ENCODE measurements at places on chromosomes 12 and 14. TPM values are rescaled to one million over a fixed set of nuclear protein-coding genes. Genes with fewer than 3 reads are reported as not detected.
A peak's percentile ranks its signal among the peaks of the same experiment; 100 is the strongest.

DNA sequence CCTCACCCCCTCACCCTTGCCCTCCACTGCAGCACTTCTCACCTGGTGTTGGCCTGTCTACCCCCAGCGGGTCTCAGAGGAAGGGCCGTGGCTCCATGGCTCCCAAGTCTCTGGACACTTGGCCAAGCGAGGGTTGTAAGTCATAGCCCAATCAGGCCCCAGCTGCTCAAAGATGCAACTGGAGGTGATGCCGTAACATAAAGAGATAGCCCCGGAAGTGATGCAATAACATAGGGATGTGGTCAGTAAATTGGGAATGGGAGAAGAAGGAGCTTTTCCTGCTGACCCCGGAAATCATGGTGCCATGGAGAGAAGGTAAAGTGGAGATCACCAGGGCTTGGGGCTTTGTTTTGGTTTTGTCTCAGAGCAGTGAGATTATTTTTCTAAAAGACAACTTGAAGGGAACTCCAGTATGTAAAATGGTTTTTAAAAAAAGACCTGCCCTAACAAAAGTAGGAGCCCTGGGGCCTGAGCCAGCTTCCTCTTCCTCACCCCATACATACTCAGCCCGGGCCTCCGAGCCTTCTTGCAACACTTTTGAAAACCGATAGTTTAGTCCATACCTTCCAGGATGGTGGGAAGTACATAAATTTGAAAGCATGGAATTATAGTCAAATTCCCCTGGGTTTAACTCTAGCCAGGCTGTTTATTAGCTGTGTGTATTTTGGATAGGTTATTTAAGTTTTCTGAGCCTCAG lies 212.5 kb downstream of the CRADD start:
- no peaks in the 10 kb centered on the region for H3K4me1 ChIP-seq
- no peaks in the 10 kb centered on the region for H3K36me3 ChIP-seq
- no peak overlapping the region for H3K4me3 ChIP-seq
- no peak for DNase-seq

DNA sequence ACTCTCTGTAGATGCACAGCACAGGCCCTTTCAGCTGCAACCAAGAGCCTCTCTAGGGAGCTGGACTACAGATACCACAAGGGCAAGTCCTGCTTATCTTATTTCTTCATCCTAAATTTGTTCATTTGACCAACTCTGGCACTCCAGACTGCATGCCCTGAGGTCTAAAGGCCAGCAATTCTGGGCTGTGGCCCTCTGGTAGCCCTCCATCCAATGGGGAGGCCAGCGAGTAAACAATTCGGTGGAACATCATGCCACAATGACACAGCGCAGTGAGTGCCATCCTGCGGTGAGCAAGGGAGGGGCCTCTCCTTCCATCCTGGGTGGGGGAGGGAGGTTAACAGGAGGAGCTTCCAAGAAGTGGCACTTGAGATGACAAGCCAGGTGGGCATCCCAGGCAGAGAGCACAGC lies 652 bp upstream of the SELPLG start:
- H3K27me3 ChIP-seq: no peaks in the 10 kb centered on the region
- peak overlapping the region; percentile 92 for H3K4me3 ChIP-seq
- H3K36me3 ChIP-seq: peaks cover 5% of the 10 kb centered on the region
- peaks cover 58% of the 10 kb centered on the region for H3K4me1 ChIP-seq

The LRTM2 gene
- not detected for polyA plus RNA-seq

DNA sequence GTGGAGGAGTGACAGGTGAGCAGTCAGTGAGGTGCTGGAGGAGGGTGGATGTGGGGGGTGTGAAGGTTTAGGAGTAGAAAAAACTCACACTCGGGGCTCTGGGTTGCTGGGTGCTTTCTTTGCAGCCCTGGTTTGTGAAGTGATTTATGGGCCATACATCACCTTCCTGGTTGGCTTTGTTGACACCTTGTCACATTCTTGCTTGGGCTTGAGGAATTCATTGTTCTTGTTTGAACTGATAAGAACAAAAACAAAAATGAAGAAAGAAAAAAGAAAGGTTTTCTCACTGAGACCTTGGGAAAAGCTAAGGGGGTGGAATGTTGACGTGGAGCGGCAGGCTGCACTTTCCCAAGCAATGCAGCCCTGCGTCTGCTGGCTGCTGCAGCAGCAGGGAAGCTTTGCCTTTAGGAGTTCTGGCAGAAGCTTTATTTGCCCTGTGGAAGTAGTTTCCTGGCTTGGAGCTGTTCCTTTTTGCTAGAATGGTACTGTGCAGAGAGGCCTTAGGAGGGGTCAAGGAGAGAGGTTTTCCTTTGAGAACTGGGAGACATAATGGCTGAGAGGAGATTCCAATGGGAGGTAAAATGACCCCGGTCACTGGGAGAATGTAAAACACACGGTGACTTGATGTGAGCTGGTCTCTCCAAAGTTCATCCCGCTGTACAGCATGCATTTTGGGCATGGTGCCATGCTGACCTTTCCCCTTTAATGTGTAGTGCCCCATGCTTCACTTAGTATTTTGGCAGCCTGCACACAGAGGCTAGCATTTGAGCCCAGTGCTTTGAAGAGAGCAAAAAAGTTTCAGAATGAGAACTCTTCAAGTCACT lies 52.8 kb downstream of the HMGA2 start:
- H3K4me3 ChIP-seq: no peak overlapping the region
- H3K27ac ChIP-seq: no peak overlapping the region
- no peaks in the 10 kb centered on the region for H3K27me3 ChIP-seq
- no peaks in the 10 kb centered on the region for H3K36me3 ChIP-seq
- no peaks in the 10 kb centered on the region for H3K4me1 ChIP-seq

- no peak overlapping the region for H3K27ac ChIP-seq
- H3K27me3 ChIP-seq: peaks cover 24% of the 10 kb centered on the region
- H3K4me1 ChIP-seq: peaks cover 23% of the 10 kb centered on the region
- DNase-seq: no peak
- H3K36me3 ChIP-seq: no peaks in the 10 kb centered on the region
Measured at GRCh38 chr14:60634153-60634552, 15.1 kb downstream of the SIX1 start.

The PA2G4 gene
- polyA plus RNA-seq: 223 TPM

- no peaks in the 10 kb centered on the region for H3K4me1 ChIP-seq
- no peak overlapping the region for H3K4me3 ChIP-seq
- H3K27ac ChIP-seq: no peak overlapping the region
- no peaks in the 10 kb centered on the region for H3K36me3 ChIP-seq
- H3K27me3 ChIP-seq: no peaks in the 10 kb centered on the region
Measured at GRCh38 chr14:61628016-61628725, 67.1 kb upstream of the HIF1A start.

The NELL2 gene
- polyA plus RNA-seq: 126 TPM

GRCh38 chr12:22242726-22243125 lies 91.8 kb downstream of the ST8SIA1 start:
- H3K4me1 ChIP-seq: no peaks in the 10 kb centered on the region
- no peaks in the 10 kb centered on the region for H3K27me3 ChIP-seq
- DNase-seq: no peak
- H3K36me3 ChIP-seq: no peaks in the 10 kb centered on the region

- DNase-seq: no peak
- H3K4me3 ChIP-seq: no peak overlapping the region
- H3K4me1 ChIP-seq: no peaks in the 10 kb centered on the region
- H3K27me3 ChIP-seq: no peaks in the 10 kb centered on the region
- H3K36me3 ChIP-seq: no peaks in the 10 kb centered on the region
- no peak overlapping the region for H3K27ac ChIP-seq
Measured at GRCh38 chr14:97571866-97572555, 774.8 kb downstream of the VRK1 start.

DNA sequence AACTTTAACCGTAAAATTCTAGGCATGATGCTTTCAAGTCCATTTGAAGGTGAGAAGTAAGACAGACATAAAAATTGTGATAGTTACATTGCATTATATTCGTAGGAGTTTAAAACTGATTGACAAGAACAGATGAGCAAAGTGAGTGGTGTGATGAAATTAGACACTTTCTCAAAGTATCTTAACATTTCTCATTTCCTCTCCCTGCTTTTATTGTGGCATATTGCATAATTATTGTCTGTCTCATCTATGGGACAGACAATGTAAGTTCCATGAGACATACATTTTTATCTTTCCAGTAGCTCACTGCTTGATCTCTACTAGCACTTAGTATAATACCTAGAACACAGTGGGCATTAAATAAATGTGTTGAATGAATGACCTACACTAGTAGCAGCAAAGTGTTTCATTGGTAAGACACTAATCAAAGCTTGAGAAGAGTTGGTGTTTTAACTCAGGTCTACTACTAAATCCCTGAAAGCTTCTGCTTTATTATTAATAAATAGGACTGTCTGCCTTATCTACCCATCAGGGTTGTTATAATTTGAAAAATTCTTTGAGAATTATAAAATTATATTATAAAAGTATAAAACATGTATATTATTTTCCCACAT lies 19.0 kb downstream of the A2M start:
- no peak overlapping the region for H3K4me3 ChIP-seq
- H3K4me1 ChIP-seq: no peaks in the 10 kb centered on the region
- H3K27ac ChIP-seq: no peak overlapping the region
- no peak for DNase-seq

DNA sequence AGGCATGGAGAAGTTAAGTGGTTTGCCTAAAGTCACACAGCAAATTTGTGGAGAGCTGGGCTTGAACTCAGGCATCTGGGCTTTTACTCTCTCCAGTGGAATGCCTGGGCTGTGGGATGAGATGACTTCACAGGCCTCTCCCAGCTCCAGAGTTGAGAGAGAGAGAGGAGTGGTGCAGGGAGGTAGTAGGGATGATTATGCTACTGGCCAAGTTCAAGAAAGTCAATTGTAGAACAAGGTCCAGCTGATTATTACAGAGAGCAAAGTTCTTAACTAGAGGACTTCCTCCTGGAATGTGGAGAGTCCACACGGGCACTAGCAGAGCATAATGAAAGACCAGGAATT lies 769 bp upstream of the EMP1 start:
- H3K36me3 ChIP-seq: no peaks in the 10 kb centered on the region
- no peaks in the 10 kb centered on the region for H3K27me3 ChIP-seq
- DNase-seq: no peak
- no peak overlapping the region for H3K4me3 ChIP-seq
- H3K4me1 ChIP-seq: peaks cover 19% of the 10 kb centered on the region

DNA sequence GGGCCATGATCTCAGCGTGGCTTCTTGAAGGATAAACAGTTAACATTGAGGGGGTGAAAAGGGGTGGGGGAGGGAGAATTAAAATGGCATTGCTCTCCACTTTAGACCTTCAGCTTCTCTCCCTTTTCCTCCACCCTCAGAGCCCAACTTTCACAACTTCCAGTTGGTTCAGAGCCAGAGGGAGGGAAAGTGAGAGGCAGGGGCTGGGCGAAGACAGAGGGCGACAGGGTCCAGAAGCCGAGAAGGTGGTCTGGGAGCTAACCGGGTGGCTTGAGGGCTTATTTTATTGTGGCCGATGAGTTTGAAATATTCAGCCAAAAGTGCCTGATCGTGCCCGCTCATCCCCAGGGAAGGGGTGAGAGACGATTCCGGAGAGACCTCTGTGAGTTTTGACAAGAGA lies 4.1 kb downstream of the BMP4 start:
- H3K4me3 ChIP-seq: no peak overlapping the region
- H3K27ac ChIP-seq: no peak overlapping the region
- no peak for DNase-seq
- no peaks in the 10 kb centered on the region for H3K36me3 ChIP-seq
- peaks cover 33% of the 10 kb centered on the region for H3K4me1 ChIP-seq

- peaks cover 27% of the 10 kb centered on the region for H3K4me1 ChIP-seq
- H3K4me3 ChIP-seq: no peak overlapping the region
- no peaks in the 10 kb centered on the region for H3K27me3 ChIP-seq
- no peak for DNase-seq
Measured at GRCh38 chr14:101758913-101759593, 2.5 kb upstream of the PPP2R5C start.
